Pulmonary artery endothelial cell (primary cell): ENCODE measurements at places on chromosomes 11 and 22. TPM values are rescaled to one million over a fixed set of nuclear protein-coding genes. Genes with fewer than 3 reads are reported as not detected.

- no peak for DNase-seq
Observed at GRCh38 chr22:20434773-20435172, 2.9 kb downstream of the SCARF2 start.

DNA sequence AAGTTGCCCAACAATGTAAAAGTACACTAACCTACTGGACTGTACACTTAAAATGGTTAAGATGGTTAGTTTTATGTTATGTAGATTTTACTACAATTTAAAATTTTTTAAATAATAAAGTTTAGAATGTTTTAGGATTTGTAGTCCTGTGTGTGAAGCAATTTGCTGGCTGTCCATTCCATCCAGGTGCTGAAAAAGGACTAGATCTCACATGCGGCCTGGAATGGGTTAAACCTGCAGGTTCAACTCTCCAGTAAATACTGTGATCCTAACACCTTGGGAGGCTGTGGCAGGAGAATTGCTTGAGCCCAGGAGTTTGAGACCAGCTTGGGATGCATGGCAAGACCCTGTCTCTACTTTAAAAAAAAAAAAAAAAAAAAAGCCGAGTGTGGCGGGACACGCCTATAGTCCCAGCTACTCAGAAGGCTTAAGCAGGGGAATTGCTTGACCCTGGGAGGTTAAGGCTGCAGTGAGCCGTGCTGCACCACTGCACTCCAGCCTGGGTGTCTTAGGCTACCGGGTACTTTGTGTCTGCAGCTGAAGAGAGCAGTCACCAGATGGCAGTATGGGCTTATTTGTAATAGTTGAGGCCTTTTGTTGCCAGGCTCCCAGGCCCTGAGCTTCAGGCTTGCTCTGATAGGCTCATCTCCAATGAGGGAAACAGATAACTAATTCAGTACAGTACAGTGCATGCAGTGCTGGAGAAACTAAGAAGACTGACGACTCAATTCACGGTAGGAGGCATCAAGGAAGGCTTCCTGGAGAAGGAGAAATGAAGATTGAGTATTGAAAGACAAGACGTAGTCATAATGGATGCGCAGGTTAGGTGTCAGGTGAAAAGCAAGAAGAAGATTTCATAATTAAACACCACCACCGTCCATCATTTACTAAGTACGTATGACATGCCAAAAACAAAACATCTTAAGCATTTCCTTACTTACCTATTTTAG is 64.7 kb upstream of the ASPHD2 start:
- peak; percentile 51 for DNase-seq

- DNase-seq = no peak
Observed at GRCh38 chr11:60165538-60165937, 17.3 kb downstream of the MS4A6A start.

GRCh38 chr22:17233348-17234043 is 14.3 kb upstream of the ADA2 start:
- no peak for DNase-seq

GRCh38 chr11:11841116-11841722 is 553 bp upstream of the USP47 start:
- DNase-seq = no peak

The SNU13 gene
- 101 and 113 TPM in 2 replicates for total RNA-seq

DNA sequence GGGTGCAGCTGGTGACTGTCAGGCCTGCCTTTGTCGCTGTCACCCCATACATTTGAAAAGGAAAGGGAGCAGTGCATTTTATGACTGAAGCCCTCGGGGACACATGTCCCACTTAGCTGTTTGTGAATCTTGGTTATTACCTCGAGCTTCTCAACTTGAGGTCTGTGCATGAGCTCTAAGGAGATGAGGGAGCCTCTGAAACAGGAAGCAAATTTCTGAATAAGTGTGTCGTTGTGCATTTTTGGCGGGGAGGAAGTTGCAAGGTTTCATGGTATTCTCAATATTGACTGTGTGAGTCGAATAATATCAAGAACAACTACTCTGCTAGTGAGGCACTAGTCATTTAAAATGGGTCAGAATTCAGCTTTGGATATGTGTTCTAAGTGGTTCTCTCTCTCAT is 149.7 kb upstream of the PLET1 start:
- no peak for DNase-seq

- no peak for DNase-seq
Observed at GRCh38 chr11:116339306-116340098, 433.3 kb downstream of the BUD13 start.

GRCh38 chr22:40007853-40008710 is 13.3 kb downstream of the FAM83F start:
- DNase-seq = no peak

GRCh38 chr22:26436903-26437515 is 7.9 kb downstream of the ASPHD2 start:
- DNase-seq = no peak

DNA sequence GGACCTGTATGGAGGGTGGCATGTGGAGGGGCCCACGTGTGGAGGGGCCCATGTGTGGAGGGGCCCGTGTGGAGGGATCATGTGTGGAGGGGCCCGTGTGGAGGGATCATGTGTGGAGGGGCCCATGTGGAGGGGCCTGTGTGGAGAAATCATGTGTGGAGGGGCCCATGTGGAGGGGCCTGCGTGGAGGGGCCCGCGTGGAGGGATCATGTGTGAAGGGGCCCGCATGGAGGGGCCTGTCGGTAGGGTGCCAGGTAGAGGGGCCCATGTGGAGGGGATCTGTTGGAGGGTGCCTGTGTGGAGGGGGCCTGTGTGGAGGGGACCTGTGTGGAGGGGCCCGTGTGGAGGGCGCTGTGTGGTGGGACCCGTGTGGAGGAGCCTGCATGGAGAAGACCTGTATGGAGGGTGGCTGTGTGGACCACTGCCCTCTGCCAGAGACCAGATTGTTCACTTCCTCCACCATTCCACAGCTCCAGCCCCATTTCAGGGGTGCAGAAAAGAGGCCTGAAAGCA is 47.0 kb downstream of the IGLL5 start:
- no peak for DNase-seq

The ELMOD1 gene
- 0.53 and 0.63 TPM in 2 replicates for total RNA-seq

The APOL5 gene
- not detected in 2 replicates for total RNA-seq

DNA sequence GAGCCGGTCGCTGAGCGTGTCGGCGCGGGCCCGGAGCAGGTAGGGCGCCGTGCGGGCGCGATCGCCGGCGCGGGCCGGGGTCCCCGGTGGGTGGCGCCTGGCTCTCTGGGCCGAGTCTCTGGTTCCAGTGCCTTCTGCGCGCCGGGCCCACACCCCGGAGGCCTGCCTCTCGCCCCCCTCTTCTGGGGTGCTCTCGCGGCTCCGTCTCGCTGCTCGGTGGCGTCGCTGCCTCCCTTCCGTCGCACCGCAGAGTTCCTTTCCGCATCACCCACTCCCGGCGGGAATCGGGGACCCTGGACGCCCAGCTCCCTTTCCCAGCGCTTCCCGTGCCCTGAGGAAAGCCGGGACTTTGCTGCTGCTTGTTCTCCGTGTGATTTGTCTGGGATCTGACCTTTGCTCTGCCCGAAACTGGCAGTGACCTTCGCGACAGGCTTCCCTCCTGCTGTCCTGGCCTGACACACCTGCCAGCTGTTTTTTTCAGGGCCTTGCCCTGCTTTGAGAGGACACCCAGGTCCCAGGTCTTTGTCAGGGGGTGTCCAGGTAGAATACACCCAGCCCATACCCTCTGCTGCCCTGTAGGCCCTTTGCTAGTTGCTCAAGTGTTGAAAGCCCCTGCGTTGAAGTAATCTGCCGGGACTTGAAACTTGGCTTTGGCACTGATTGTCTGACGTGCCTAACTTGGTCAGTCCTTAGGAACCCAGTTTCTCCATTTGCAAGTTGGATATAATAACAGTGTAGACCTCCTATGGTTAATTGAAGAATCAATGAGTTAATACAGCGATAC is 711 bp downstream of the FDX1 start:
- DNase-seq = no peak

- DNase-seq = no peak
Observed at GRCh38 chr22:35887296-35887875, 141.2 kb downstream of the RBFOX2 start.

DNA sequence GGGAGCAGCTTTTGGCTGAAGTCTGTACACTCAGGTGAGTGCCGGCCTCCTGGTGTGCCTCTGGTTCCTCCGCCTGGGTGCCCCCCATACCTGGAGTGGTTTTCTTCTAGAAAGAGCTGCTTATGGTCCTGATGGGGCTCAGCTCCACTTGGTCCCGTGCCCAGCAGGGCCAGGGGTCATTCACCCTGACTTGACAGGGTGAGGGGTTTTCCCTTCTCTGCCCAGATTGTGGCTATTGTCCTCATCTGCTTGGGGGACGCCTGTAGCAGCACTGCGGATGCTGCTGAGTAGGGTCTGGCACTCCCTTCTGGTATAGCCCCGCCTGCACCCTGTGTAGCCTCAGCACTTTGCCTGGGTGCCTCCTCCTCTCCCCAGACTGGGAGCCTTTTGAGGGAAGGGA is 8.2 kb downstream of the OMP start:
- no peak for DNase-seq
